ENCODE measurements at places on chromosomes 7 and 10.

DNA sequence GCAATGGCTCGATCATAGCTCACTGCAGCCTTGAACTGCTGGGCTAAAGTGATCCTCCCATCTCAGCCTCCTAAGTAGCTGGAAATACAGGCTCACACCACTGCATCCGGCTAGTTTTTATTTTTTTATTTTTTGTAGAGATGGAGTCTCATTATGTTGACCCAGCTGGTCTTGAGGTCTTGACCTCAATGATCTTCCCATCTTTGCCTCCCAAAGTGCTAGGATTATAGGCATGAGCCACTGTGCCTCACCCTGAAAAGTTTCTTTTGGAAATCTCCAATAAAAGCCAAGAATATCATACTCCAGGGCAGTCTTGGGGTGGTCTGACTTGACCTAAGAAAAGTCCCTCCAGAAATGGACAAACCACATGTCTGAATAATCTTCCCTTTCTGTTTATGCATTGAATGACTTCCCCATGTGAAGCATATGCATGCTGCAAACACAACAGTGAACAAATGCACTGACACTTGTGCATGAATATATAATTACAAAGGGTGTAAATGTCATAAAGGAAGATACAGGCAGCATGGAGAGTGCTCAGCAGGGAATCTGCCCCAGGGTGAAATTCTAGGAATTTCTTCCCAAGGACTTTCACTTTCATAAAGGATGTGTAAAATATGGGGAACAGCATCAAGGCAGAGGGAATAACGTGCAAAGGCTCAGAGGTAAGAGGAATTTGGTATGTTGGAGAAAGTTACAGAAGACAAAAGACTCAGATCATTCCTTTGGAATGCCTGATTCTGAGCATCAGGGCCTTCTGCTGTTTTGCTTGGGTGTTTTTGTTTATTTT is 142.4 kb upstream of the LYZL1 start:
- no peak for DNase-seq

DNA sequence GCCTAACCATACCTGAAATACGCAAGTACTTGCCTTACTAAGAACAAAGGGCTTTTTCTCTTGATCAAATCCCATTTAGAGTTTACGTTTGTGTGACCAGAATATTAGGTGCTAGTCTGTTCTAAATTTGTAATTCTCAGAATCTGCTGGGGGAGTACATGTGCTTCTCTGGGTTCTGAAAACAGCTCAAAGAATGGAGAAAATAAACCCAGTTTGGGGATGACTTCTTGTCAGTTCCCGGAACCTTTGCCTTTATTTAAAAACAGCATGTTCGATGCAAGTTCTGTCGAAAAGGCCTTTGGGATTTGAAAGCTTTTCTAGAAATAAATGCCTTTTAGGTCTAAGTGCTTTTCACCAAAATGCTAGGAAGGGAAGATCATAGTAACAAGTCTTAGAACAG is 147.0 kb downstream of the ARID5B start:
- DNase-seq, result no peak

- no peak for DNase-seq
Observed at GRCh38 chr10:92845921-92846320, 2.4 kb upstream of the EXOC6 start.

- DNase-seq, result no peak
Observed at GRCh38 chr10:30743586-30743985, 114.0 kb upstream of the LYZL2 start.

- DNase-seq, result peak; percentile 38
Observed at GRCh38 chr7:112723416-112723815, 66.8 kb downstream of the TMEM168 start.

DNA sequence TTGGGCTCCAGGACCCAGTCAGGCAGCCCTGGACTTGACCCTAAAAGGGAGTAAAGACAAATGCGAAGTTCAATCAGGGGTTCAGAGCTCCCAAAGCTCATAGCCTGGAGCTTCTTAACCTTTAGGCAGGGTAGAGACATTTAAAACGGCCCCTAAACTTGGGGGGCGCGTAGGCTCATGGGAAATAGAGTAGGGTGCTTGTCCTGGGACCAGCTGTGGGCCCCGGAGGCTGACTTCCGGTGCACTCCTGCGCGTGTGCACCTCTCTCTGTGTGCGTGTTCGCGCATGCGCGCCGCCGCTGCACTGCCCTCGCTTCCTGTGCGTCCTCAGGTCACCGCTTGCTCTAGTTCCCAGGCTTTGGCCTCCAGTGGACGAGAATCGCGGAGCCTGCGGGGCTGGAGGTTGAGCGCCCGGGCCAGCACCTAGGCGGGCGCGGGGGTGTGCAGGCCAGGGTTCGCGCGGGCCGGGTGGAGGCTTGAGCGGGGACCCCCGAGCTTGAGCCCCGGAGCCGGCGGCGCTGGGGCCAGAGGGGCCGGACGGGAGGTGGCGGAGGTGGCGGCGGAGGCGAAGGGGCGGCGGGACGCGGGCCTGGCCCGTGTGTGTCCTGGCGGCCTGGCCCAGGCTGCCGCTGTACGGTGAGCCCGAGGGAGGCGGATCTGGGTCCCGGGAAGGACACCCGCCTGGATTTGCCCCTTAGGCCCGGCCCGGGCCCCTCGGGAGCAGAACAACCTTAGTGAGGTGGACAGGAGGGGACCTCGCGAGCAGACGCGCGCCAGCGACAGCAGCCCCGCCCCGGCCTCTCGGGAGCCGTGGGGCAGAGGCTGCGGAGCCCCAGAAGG is at the start of gene RBAK:
Gene RBAK, plus strand, starts transcription at position 303 of the 839 bp plus-strand sequence. CDS start 2,217 bp downstream, outside the sequence.
- peak; percentile 93 for DNase-seq

DNA sequence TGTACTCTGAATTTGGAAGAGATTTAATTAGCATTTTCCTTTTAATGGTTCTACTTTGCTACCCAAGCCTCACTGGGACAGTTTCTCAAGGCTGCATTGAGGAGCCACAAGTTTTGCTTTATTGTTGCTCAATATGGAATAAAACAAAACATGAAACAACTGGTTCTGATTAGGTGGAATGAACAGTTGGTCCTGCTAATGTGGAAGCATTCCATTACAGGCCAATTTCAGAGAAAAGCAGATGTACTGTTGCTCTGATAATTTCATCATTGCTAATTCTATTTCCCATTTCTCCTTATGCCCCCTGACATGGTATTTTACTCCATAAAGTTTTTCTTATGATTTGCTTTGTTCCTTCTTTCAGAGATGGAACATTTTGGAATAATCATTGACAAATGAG is 66.0 kb upstream of the PAPSS2 start:
- no peak for DNase-seq

- peak; percentile 73 for DNase-seq
Observed at GRCh38 chr7:51067757-51068156, 248.9 kb downstream of the COBL start.

DNA sequence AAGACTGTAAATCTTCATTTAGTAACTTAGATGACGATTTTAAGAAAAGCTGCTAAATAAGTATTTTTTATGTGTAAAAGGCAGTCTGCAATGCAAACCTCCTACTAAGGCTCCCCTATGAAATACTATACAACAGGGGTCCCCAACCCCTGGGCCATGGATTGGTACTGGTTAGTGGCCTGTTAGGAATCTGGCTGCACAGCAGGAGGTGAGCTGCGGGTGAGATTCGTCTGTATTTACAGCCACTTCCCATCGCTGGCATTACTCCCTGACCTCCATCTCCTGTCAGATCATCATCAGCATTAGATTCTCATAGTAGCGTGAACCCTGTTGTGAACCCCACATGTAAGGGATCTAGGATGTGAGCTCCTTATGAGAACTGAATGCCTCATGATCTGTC is 580.4 kb downstream of the MAGI2 start:
- no peak for DNase-seq

- peak; percentile 83 for DNase-seq
Observed at GRCh38 chr7:80719261-80719660, 80.8 kb downstream of the CD36 start.

- peak; percentile 74 for DNase-seq
Observed at GRCh38 chr10:103816431-103816830, 38.9 kb downstream of the SH3PXD2A start.

GRCh38 chr10:45386657-45387056 is 12.6 kb downstream of the ALOX5 start:
- DNase-seq, result peak; percentile 18

- DNase-seq, result no peak
Observed at GRCh38 chr7:111140091-111140865, 49.4 kb downstream of the LRRN3 start.
